ENCODE measurements at places on chromosomes 7 and 10.

DNA sequence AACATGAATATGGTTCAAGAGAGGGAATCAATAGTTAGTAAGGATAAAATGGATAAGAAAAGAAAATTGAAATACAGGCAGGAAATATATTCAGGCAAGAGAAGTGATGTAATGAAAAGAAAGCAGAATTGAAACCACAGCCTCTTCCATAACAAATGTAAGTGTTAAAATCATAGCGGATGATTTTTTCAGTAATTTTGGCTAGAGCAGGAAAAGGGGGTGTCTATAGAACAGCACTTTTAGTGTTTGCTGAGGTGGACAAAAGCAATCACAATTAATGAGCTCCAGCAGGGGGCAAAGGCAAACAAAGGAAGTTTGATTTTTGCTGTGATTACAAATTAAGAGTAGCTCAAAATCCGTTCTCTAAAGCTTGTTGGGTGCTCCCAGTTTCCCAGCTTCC, 79.0 kb downstream of the TRIL start:
- DNase-seq: no peak

DNA sequence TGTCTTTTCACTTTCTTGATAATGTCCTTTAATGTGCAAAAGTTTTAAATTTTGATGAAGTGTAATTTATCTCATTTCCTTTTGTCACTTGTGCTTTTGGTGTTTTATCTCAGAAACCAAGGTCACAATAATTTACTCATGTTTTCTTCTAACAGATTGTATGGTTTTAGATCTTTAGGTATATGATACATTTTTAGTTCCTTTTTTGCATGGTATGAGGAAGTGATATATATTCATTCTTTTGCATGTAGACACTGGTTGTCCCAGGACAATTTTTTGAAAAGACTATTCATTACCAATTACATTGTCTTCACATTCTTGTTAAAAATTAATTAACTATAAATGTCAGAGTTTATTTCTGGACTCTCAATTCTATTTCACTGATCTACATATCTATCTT, 39.8 kb upstream of the GPR22 start:
- DNase-seq: no peak

GRCh38 chr7:112068967-112069366, 137.2 kb downstream of the DOCK4 start:
- no peak for DNase-seq

GRCh38 chr10:25105743-25106260, 69.0 kb upstream of the GPR158 start:
- no peak for DNase-seq

GRCh38 chr7:99694201-99694911, 14.6 kb upstream of the CYP3A5 start:
- no peak for DNase-seq

GRCh38 chr10:114874827-114875411, 53.3 kb downstream of the FHIP2A start:
- DNase-seq: peak; percentile 91

GRCh38 chr10:44049301-44050015, 335.4 kb downstream of the CXCL12 start:
- no peak for DNase-seq

DNA sequence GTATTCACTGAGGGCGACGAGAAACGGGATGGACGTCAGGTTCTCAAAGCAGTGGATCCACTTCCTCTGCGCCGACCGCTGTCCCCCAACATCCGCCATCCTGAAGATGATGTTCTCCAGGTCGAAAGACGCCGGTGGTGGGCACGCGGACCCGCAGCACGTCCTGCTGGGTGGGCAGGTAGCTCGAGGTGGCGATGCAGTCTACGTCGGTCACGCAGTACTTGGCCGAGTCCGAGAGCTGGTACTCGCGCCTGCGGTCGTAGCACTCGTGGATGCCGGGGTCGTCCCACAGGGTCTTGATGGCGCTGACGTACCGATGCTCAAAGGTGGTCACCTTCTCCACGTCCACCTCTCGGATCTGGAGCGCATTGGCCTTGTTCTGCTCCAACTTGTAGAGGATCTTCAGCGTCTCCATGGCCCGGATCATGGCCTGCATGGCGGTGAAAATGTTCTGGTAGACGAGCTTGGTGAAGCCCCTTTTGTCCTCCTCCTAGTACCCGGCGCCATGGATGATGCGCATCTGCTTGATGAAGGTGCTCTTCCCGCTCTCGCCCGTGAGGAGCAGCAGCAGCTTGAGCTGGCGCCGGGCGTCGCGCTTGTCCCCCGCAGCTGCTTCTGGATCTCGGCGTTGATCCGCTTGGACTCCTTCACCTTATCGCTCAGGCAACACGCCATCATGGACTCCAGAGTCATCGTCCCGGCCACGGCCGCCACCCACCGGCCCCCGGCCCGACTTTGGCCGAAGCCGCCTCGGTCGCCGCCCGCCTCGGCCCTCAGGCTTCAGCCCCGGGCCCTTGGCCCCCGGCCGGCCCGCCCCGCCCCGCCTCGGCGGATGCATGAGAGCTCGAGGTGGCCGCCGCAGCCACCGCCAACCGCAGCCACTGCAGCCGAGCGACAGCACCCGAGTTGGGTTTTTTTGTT, 122.9 kb upstream of the KCTD7 start:
- DNase-seq: no peak

- DNase-seq: no peak
Observed at GRCh38 chr10:117405730-117406129, 30.5 kb upstream of the PDZD8 start.
